Esophagus muscularis mucosa (tissue), 4 donors: ENCODE measurements at places on chromosomes 2 and 18. TPM values are rescaled to one million over a fixed set of nuclear protein-coding genes. Genes with fewer than 3 reads are reported as not detected.

MYO3B gene
- total RNA-seq: 0.06 TPM

STK11IP gene
- total RNA-seq: 13.2 TPM

DNA sequence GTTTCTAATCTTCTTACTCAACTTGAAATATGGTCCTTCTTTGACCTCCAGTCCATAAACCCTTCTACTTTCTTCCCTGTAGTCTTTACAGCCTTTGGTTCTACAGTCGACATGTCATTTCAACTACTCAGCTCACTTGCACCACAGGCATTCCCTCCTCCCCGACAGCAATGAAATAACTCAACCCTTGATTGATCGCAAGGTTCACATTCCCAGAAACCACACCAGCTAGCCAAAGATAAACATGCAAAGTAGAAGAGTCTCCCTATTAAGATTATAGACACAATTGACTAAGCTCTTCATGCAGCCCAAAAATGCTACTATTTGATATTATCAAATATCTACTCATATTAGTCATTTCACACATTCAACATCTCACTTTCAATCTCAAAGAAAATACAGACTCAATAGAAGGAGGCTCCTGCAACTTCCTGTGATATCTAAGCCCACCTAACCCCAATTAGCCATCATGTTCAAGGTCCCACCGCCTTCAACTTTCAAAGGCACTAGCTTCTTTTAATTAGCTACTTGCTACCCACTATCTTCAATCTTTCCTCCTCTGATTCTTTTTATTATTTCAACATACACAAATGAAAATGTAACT lies 50.8 kb downstream of the RTTN start:
- no peak for DNase-seq

DNA sequence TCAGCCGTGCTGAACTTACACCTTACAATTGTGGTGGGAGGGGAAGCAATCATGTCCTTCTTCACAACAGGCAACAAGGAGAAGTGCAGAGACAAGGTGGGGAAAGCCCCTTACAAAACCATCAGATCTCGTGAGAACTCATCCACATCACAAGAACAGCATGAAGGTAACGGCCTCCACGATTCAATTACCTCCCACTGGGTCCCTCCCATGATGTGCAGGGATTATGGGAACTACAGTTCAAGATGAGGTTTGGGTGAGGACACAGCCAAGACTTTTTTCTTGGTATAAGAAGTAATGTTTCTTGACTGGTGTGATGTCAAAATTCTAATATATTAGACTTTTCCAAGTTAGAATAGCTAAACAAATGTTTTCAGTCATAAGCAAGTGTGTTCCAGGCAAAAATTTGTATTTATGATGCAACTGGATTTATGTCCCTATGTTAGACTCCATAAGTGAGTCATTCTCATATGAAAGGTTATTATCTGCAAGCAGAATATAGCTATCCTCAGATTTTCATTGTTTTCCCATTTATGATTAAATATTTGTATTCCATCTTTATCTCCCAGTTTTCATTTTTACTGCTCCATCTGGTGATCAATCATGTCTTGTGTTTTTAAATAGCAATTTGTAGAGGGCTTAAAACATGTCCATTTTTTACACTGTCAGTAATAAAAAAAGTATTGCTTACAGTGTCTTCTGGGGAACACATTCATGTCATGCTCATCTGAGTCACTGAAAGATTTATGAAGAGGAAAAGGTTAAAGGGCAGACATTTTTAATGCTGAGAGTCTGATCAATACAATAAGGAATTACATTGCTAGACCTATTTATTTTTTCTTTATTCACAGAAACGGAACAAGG lies 995.2 kb upstream of the CDH2 start:
- no peak for DNase-seq

DNA sequence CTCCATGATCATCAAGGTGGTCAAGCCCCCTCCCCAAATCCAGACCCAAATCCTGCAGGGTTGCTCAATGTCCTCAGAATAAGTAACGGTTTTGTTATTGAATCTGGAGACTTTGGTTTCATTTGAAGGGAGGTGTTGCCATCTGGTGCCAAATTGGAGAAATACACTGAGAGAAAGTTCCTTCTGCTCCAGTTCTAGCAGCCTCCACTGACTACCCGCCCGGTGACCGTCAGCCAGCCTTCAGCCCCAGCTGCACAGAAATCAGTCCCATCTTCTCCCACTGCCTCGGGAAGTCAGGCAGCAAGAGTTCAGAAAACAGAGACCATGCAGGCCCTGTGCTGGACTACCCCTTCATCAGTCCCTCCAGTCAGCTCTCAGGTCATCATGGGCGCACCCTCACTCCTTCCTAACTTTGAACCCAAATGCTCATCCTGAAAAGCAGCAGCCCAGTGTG lies 38.7 kb downstream of the PKDCC start:
- DNase-seq: no peak
